ENCODE measurements at places on chromosomes 5 and 9. TPM values are rescaled to one million over a fixed set of nuclear protein-coding genes. Genes with fewer than 3 reads are reported as not detected.

The SHISAL2B gene
- not detected for total RNA-seq

The FOXD4L6 gene
- total RNA-seq, result 0.31 TPM

The PTPN3 gene
- total RNA-seq, result 5.3 TPM

The MSX2 gene
- total RNA-seq, result not detected

The SLC22A4 gene
- total RNA-seq, result 1.6 TPM

The NRG2 gene
- total RNA-seq, result 4.1 TPM

The SRP19 gene
- total RNA-seq, result 33.8 TPM

The PCDHA10 gene
- 20.3 TPM for total RNA-seq

The C9orf50 gene
- total RNA-seq, result not detected

All from occipital lobe (tissue), 3 donors.